GM13977 (cell line): ENCODE measurements at places on chromosomes 7 and 10.

GRCh38 chr7:102404005-102404861 lies 8.1 kb downstream of the PRKRIP1 start:
- DNase-seq = peak; percentile 65

DNA sequence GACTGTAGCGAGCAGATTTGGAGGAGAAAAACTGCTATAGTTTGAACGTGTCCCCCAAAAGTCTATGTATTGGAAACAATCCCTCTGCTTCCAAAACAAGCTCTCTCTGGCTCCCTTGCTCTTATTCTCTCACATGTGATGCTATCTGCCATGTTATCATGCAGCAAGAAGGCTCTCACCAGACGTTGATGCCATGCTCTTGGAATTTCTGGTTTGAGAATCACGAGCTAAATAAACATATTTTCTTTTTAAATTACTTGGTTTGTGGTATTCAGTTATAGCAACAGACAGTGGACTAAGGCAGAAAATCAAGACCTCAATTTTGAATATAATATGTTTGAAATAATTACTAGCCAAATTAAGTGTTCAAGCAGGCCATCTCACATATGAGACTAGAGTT lies 17.5 kb upstream of the GNAT3 start:
- DNase-seq = no peak

DNA sequence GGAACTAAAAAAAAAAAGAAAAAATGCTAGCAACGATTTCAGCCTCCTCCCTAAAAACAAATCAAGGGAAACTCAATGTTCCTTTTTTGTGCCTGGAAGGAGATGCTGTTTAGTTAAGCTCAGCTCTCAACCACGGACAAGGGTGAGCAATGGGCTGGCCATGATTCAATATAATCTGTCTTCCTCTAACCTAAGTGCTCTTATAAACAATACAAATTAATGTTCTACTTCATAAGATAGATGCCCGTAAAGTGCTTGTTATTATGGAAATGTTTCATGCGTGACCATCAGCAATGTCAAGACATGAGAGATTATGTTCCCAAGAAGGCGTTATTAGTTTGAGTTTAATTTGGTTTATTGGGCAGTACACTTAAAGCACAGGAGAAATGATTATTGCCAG lies 320.3 kb downstream of the SFMBT2 start:
- no peak for DNase-seq

DNA sequence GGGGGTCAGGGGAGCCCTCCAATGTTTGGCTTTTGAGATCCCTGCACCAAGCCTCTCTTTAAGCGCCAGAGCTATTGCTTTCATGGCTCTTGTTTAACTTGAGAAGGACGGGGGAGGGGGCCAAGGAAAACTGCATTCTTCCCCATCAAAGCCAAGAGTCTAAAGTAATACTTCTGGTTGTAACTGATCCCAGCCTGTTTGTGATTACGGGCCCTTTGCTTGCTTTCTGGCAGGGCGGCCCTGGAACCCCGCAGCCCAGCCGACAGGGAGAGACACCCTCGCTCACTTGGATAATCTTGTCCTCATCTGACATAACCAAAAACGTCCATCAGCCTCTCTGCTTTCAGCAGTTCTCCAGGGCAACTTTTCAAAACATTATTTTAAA lies 154.7 kb downstream of the NEURL1 start:
- no peak for DNase-seq

DNA sequence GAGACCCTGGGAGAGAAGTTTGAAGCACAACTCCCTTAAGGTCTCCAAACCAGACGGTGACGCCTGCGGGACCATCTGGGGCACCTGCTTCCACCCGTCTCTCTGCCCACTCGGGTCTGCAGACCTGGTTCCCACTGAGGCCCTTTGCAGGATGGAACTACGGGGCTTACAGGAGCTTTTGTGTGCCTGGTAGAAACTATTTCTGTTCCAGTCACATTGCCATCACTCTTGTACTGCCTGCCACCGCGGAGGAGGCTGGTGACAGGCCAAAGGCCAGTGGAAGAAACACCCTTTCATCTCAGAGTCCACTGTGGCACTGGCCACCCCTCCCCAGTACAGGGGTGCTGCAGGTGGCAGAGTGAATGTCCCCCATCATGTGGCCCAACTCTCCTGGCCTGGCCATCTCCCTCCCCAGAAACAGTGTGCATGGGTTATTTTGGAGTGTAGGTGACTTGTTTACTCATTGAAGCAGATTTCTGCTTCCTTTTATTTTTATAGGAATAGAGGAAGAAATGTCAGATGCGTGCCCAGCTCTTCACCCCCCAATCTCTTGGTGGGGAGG lies 10.8 kb downstream of the SERPINE1 start:
- DNase-seq = no peak

- DNase-seq = no peak
Observed at GRCh38 chr7:2559283-2559950, 638 bp downstream of the IQCE start.
